ENCODE measurements at places on chromosomes 1 and 21.
A peak's percentile ranks its signal among the peaks of the same experiment; 100 is the strongest.

DNA sequence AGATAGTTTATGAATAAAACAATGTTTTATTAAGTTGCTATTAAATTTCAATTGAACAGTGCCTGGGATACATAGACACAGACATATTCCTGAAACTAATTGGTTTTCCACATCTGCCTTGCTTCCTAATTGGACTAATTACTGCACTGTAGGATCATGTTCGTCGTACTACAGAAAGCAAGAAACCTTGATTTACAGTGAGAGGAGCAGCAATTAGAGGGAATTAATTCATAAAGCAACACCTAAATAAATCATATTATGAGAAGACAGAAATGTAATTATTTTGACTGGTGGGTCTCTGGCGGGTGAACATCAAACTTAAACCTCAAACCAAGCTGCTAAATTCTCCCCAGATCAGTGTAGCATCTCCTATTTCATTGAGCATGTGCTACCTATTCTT lies 124.6 kb upstream of the CAMK1G start:
- DNase-seq: no peak

DNA sequence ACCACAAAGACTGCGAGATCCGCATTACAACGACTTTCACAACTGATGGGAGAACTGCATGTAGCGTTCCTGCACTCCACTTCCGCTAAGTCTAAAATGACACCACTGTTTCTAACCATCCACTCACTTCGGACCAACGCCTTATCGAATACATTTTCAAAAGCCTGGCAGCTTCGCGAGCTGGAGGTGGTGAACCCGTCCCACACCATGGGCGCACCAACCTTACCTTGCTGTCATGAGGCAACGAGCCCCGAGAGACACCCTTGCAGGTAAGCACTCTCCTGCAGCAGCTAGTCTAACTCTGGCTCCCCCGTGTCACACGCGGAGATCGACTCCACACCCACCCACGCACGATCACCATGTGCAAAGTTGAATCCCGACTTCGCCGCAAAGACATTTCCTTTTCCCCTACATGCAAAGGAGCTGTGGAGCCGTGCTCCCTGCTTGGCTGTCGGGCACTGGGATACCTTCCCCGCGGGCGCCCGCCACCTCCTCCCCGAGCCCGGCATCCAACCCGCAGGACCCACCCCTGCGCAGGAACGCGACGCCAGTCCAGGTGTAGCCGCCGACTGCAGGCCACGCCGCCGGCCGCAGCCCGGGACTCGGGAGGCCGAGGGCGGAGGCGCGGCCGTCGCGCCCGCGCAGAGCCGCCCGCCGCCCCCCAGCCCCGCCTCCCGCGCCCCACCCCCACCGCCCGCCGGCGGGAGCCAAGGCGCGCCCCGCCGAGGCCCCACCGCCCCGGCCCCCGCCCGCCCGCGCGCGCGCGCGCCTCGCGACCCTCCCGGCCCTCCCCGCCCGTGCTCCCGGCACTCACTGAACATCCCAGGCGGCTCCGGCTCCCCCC lies 629 bp downstream of the TAF5L start:
- no peak for DNase-seq

GRCh38 chr1:146020058-146021049 lies 1.2 kb downstream of the HJV start:
- DNase-seq: no peak

DNA sequence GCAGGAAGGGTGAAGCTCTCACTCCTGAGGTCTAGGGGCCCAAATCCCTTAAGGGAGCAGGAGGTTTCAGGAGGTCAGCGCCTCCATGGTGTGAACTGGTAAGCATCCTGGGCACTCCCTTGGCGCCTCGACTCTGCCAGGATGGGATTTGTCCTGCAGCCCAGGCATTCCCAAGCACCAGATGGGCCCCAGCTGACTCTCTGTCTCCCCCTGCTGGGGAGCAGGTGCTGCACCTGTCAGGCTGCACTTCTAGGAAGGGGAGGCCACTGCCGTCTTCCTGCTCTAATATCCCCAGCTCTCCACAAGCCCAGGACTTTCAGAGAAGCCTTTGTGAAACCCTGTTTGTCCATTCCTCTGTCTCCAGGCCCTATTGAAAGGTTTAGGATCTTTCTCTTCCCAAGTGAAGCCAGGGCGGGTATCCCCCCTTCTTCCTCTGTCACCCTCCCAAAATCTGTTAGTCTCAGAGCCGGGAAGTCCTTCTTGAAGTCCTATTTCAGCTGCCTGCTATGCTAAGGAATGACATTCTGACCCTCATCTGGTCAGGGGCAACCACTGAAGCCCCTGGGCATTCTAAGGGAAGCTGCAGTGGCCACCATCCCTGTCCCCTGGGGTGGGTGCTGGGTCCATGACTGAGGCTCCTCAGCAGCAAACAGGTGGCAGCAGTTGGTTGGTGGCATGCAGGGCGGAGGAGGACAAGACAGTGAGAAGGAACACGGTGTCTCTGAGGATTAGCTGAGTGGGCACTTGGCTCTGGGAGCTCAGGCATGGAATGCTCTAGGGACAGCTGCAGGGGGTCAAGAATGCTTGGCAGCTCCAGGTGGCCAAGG lies 3.2 kb downstream of the MYBPH start:
- DNase-seq: peak; percentile 30

GRCh38 chr21:43905726-43906455 lies 40.9 kb downstream of the AGPAT3 start:
- no peak for DNase-seq

GRCh38 chr1:5410652-5411051 lies 581.6 kb downstream of the NPHP4 start:
- no peak for DNase-seq

DNA sequence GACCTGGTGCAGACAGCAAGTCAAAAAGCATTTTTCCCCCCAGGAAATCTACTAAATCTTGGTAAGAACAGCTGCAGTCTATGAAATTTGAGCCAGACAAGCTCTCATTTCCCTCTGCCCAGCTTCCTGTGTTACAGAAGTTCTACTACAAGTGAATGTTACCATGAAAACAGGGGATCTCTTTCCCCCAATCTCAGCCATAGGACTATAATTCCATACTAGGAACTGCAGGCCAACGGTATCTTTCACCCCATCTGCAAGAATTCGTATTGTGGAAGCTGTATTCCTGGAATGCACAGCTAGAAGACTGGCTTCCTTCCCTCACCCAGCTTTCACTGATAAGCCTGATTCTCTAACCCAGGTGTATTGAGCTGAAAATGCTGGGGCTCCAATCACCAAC lies 1655.4 kb downstream of the BRINP3 start:
- DNase-seq: no peak

DNA sequence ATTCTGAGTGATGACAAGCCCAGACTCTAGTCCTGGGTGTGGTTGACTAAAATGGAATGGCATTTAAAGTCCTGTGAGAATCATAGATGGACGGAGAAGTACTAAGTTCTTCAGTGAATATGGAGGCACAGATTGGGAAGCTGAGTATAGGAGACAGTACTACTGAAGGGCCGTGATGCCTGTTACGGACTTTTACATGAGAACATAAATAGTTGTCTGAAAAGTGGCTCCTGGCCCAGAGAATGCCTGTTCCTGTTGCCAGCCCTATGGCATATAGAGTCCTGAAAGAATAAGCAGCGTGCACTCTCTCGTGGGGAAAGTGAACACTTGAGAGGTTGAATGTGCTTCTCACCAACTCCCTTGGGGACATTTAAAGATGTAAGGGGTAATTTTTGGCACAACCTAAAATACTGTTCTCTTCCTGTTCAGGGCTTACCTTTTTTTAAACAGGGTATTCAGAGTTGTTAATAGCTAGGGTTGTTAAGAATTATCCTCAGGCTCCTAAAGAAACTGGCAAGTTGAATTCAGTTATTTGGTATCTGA lies 20.4 kb downstream of the CCT8 start:
- DNase-seq: no peak

DNA sequence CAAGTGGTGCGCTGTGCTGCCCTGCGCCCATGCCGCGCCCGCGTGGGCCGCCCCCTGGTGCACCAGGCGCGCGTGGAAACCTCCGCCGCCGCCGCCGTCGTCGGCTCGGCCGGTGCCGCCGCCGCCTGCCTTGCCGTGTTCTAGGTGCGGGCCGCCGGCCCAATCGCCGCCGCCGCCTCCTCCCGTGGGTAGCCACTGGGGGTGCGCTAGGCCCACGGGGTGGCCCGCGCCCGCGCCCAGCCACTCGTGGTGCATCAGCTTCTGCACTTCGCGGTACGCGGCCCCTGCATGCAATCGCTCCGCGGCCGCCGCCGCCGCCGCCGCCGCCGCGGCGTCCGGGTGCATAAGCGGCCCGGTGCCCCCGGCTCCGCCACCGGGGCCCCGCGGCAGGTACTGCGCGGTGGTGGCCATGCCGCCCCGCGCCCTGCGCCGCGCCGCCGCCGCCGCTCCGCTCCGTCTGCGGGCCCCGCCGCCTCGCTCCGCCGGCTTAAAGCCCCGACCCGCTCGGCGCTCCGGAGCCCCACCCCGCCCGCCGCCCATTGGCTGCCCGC lies at the start of gene POU3F1:
Gene POU3F1, minus strand, starts transcription at position 461 of the 551 bp plus-strand sequence. Its CDS starts 50 bp downstream, at position 411.
- DNase-seq: no peak

DNA sequence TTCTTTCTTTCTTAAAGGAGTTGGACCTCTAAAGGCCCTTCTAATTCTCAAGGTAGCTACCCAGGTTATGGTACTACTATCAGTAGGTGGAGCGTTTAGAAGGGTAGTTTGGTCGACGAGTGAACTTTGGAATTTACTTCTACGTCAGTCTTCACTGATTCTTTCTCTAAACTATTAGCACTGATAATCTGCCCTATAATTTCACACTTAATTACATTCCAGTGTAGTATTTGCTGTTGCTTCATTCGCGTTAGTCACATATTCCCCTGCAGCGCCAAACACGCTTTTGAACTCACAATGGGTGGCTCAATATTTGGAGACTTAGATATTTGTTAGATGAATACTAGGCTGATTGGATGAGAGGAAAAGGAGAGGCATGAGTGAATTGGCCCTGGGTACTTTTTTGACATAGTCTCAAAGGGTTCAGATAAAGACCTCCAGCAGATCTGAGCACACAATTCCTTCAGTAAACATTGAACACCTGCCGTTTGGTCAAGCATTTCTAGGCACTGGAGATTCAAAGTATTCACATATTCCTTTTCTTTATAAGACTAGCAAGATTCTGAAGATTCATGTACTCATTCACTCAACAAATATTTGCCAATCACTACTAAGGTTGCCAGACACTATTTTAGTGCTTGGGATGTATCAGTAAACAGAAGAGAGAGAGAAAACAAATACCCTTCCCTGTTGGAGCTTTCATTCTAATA lies 929 bp upstream of the FOXJ3 start:
- peak; percentile 49 for DNase-seq

- peak; percentile 81 for DNase-seq
Observed at GRCh38 chr1:210250998-210251679, 18.5 kb downstream of the SERTAD4 start.

- DNase-seq: no peak
Observed at GRCh38 chr1:28236656-28237322, 865 bp downstream of the ATP5IF1 start.

DNA sequence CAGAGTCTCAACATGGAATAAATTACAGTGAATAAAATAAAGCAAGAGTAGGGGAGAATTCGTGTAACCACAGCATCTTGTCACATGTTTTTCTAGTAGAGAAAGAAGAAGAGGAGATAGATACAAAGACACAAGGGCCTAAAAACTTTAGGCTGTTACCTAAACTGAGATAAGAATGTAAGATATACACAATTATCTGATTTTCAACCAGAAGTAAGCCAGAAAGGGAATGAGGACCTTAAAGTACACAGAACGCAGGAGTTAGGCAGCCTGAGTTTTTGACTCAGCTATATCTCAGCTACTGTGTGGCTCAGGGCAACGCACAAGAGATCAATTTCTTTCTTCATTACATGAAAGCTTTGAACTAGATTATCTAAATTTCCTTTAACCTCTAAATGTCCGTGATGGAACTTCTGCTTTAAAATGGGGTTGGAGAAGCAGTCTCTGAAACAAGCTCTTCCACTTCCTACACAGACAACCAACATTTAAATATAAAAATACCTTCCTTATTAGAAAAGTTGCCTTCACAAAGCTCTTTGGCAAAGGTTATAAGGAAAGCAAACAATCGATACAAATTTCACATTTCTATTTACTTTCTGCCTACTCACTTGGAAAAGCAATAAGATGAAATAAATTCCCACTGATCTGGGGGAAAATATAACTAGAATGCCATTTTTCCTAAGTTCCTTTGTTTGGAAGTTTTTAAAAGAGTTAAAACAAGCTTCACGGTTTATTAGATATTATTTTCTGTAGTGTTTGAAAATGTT lies 5.2 kb upstream of the RGS13 start:
- DNase-seq: no peak

DNA sequence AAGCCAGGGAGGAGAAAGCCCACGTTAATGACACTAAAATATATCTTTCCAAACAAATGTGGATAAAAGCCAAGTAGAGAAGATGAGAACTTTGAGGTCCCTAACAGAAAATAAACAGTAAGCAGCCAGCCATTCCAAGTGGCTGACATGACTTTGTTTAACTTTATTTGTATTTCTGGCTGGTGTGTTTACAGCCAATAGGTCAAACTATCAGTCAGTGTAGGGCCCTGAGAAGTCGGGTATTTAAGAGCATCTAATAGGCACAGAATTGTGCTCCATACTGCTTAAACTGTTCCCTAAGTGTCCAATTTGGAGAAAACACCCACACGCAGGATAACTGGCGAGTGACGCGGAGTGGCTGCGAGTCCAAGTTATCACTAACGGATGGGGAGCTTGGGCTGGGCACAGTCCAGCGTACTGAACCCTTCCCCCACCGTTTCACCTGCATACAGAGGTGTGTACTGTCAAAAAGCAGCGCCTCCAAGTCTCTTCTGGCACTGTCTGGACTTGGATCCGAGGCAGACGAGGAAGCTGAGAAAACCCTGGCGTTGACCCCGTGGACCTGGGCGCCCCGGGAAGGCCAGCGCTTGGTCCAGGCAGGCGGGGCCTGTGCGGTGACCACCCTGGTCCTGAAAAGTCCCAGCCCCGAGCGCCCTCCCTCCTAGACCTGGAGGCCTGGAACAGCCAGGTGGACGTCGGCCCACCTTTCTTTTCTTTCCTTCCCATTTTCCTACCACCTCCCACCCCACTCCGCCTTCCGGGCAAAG lies 662 bp upstream of the LGALS8 start:
- DNase-seq: peak; percentile 7

- DNase-seq: no peak
Observed at GRCh38 chr1:76955652-76956051, 88.4 kb downstream of the ST6GALNAC5 start.

- no peak for DNase-seq
Observed at GRCh38 chr1:10685808-10686403, 110.5 kb downstream of the CASZ1 start.

- DNase-seq: no peak
Observed at GRCh38 chr21:46361176-46361575, 37.2 kb downstream of the PCNT start.

DNA sequence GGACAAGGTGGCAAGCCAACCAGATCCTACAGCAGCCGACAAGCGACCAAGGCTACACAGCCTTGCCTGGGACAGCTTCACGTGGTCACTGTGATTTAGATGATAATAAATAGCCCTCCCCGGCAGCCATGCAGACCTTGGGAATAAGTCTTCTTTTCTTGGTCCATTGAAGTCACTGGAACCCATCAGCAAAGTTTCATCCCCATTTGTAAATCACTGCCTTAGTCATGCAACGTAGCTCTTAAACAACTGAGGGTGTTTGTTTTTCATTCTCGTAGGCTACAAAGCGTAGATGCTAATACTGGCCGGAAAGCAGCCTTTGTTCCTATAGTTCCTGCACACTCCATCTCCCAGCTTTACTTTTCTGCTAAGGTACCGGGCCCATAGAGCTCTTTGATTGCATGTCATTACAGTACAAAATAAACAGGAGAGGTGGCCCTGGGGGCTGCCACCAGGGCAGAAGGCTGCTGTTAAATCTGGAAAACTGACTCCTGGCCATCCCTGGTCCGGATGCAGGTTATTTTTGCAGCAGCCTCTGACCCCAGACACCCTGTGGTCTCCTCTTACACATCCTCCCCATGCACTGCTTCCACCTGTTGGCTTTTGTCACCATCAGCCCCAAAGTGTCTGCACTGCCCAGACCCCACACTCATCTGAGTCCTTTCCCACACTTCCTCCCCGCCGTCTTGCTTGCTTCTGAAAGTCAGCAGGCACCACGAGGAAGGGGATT lies 105.5 kb downstream of the TOMM20 start:
- DNase-seq: no peak

Measured in brain (organoid and tissue), 16 donors.